ENCODE measurements at places on chromosomes 16 and 17.

- DNase-seq: no peak
Observed at GRCh38 chr17:329784-330420, 22.7 kb downstream of the RPH3AL start.

DNA sequence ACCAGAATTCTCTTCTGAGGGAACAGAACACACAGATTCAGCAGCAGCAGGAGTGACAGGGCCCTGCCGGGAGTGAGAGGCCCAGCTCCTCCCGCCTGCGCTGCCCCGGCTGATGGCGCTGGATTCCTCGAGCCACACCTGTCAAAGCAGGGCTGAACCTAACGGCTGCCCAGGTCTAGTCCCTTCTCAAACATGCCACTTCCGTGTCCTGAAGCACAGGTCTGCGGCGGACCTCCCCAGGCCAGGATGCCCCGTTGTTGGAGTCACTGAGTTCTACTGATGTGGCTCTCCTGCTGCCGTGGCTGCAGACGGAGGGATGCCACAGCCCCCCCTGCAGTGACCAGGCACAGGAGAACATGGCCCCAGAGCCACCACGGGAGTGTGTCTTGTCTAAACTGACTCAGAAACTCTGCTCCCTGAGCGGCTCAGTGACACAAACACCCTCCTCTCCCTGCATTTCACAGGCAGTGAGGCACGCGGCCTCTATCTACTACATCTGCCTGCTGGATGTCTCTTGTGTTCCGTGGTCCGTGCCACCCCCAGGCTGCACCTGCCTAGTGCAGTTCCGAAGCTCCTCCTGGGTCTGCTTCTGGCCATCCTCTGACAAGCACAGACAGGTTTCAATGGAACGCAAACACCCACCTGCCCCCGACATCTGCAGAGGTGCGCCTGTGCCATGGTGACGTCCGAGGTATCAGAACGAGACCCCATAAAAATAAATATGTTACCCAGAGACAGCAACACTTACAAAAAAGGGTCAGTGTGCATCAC, 44.7 kb upstream of the DNAH17 start:
- no peak for DNase-seq

- DNase-seq: no peak
Observed at GRCh38 chr16:48534601-48535340, 75.2 kb downstream of the N4BP1 start.

DNA sequence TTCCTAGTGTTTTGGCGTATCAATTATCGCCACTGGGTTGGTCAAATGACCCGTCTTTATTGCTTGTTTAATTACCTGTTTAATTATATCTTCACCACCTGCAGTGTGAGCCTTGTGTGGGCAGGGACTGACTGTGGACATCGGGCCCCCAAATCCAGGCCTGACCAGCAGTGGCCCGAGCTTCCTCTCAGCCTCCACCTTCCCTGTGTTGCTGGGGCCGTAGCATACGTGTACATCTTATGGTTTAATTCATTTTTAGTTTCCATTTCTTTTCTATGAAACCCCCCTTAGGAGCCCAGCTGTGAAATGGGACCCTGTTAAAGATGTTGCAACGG, 1.2 kb upstream of the LMF1 start:
- no peak for DNase-seq
